ENCODE measurements at places on chromosomes 11 and 22.

- DNase-seq = peak; percentile 65
Observed at GRCh38 chr22:25475257-25476022, 89.0 kb upstream of the GRK3 start.

DNA sequence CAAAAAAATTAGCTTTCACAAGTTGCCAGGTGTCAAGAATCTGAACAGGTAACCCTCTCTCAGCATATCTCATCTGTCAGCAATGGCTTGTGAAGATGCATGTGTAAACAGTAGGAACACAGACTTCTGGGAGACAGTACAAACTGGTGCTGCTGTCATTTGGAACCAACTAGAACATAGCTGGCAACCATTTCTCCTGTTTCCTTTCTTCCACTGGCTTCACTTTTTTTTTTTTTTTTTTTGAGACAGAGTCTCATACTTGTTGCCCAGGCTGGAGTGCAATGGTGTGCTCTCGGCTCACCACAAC is 2.1 kb upstream of the PIK3C2A start:
- no peak for DNase-seq

DNA sequence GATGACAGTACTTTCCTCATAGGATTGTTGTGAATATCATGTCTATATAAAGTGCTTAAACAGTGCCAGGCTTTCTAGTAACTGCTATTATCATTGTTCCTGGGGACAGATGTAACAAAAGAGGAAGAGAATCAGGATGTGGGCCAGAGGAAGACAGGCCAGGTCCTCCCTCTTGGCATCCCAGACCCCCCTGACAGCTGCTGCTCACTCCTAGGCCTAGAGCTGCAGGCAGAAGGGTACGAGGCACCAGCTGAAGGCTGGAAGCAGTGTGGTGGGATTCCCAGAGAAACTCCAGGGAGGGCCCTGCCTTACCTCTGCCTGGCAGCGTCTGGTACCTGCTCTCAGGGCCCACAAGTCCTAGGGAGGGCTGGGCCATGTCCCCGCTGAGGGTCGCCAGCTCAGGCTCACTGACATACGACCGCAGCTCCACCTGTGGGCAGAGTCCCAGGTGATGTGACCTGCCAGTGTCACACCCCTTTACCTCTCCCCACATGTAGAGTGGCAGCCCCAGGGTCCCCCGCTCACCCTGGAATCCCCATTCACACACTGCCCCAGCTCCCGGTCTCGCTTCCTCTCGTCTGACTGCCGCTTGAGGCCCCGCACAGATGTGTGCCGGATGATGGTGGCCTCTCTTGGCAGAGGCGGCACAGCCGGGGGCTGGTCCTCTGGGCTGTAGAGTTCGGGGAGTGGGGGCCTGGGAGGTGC is 52.2 kb downstream of the C11orf58 start:
- no peak for DNase-seq

GRCh38 chr11:95067841-95068219 is 1.1 kb downstream of the SRSF8 start:
- DNase-seq = peak; percentile 25

- no peak for DNase-seq
Observed at GRCh38 chr11:22734628-22735345, 68.4 kb downstream of the GAS2 start.

- DNase-seq = no peak
Observed at GRCh38 chr11:134097166-134097565, 28.3 kb downstream of the JAM3 start.

DNA sequence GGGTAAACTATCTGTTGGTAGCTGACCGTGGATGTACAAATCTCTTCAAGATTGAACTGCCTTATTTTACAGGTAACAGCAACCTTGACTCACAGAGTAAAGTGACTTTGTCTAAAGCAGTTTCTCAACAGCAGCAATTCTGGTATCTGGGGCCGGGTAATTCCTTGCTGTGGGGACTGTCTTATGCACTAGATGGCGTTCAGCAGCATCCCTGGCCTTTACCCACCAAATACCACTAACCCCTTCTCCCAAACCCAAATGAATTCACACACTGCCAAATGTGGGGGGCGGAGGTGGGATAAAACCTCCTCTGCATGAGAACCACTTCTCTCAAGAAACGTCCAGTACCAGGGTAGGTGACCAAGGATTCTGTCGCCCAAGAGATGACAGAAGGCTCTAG is 1.7 kb upstream of the INCENP start:
- DNase-seq = no peak

DNA sequence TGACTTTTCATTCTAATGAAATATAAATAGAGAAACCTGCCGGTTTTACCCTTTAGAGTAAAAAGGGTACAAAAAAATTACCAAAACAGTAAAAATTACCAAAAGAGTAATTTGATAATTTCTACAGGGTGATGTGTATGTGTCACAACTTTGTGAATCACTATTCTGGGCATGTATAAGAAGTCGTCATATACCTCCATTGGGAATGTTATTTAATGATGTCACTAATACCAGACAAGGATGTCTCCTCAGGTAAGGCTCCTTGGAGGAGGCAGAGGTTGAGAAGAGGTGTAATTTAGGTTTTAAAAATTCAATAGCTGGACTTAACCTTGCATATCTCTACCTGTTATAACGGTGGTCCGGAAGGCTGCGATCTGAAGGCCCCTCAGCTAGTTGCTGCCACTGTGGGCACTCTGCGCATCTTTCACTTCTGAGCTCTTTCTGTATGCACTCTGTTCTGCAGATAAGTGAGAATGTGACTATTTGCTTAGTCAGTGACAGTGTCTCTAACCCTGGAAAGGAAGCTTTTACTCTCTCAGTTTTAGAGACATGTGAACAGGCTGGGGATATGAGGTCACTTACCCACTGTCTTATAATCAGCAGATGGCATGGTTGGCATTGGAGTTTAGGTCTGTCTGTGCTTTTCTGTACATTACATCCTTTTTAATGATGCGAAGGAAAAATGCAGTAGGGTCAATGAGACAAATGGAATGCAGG is 987 bp upstream of the NCR3LG1 start:
- DNase-seq = no peak

GRCh38 chr11:66868726-66869566 is 12.1 kb downstream of the LRFN4 start:
- DNase-seq = no peak

GRCh38 chr22:31764785-31765184 is 11.0 kb downstream of the DEPDC5 start:
- no peak for DNase-seq

DNA sequence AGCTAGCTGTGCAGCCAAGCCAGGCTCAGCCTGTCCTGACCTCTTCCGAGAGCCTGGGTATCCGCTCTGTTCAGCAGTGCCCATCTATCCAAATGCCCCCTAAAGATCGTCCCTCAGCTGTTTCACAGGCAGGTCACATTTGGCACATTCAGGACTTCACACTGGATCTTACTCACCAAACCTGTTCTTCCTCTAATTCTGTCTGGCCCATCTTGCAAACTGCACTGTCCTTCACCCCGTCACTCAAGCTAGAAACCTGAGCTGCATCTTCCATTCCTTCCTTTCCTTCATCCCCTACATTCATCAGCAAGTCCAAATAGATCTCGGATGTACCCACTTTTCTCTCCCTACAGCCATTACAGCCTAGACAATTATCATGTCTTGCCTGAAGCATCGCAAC is 60.7 kb upstream of the CSNK2A3 start:
- no peak for DNase-seq
